NK-92 treated with Interleukin-12 subunit alpha and Interleukin-12 subunit beta, amount 100 ng/mL, for 24 hours (cell line): ENCODE measurements at places on chromosomes 7 and 10.

GRCh38 chr10:99981581-99982199, 28.1 kb downstream of the DNMBP start:
- DNase-seq, result no peak

GRCh38 chr10:9898633-9899395, 1118.9 kb upstream of the CELF2 start:
- no peak for DNase-seq

GRCh38 chr7:30389791-30390190, 88.8 kb downstream of the NOD1 start:
- no peak for DNase-seq

- no peak for DNase-seq
Observed at GRCh38 chr7:64863021-64863420, 40.1 kb upstream of the ZNF273 start.
